ENCODE measurements at places on chromosomes 7 and 10.

DNA sequence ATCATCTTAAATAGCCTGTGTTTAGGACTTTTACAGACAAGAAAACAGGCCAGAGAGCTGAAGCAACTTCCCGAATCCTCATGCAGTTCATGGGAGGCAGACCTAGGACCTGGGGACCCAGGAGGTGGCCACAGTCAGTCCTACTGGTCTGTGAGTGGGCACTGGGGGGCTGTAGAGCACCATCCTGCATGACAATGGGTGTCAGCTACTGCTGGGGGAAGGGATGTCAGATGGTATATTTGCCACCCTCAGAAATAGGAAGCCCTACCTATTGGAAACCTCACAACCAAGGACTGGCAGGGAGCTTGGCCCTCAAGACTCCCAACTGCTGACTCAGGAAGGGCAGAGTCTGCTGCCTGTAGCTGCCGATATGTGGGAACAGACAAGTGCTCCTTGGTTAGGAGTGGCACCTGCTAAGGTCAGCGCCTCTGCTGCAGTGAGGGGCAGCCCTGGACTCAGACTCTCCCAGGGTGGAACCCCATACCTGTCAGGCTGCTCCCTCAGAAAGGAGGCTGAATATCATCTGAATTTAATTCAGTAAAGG lies 29.7 kb downstream of the OGDH start:
- no peak for DNase-seq

DNA sequence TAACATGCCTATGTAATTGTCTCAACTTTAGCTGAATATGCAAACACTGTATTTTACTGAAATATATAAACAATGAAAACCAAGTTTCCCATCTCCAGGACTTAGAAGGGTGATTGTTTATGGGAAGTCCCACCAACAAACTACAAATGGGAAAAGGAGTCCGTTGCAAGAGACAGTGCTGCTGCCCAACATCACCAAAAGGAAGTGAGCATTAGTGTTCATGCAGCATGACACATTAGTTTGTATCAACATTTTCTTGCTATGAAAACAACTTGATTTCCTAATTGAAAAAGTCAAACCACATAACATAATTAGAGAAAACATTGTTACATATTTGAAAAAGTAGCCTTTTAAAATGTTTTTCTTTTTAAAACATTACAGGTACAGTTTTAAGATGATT lies 138.5 kb downstream of the ZNF438 start:
- DNase-seq, result no peak

DNA sequence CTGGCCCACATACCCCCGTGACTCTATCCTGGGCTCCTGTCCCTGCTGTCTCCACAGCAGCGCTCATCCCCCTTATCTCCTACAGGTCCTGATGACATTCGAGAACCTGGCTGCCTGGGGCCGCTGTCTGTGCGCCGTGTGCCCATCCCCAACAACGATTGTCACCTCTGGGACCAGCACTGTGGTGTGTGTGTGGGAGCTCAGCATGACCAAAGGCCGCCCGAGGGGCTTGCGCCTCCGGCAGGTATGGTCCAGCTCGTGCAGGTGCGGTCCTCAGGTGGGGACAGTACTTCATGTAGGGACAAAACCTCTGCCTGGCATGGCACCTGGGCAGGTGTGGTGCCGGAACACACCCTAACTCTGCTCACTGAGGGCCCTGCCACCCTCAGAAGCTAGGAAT lies 30.4 kb upstream of the LRRC18 start:
- no peak for DNase-seq

DNA sequence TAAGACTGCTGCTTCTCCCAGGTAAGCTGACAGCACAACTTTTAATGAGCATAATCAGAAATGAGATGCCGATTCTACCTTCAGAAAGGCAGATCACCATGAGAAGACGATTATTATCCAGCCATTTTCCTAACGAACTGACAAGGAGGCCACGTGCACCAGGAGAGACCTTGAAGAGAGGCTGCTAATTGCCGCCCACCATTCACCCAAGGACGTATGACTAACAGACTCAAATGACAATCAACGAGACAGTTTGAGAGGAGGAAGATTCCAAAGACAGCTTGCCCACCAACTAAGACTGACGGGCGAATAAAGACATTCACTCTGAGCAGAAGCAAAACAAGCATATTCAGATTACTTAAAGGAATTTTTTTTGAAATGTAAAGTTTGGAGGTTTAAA lies 301.9 kb upstream of the TAC1 start:
- DNase-seq, result no peak

- no peak for DNase-seq
Observed at GRCh38 chr7:43481902-43482678, 100.8 kb upstream of the STK17A start.

DNA sequence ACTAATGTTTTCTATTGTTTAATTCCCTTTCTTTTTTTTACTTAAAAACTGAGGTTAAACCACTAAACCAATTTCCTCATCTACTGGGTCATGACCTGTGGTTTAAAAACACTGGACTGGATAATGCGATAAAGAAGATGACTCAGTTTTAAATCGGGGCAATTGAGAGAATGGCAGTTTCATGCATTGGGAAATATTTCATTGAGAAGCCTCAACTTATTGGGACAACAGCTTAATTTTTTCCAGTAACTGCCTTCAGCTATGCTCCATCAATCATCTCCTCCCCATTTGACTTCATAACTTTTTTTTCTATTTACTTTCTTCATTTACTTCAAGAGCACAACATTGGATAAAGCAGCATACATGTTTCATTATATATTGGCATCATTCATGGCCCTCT lies 61.8 kb upstream of the MET start:
- no peak for DNase-seq

DNA sequence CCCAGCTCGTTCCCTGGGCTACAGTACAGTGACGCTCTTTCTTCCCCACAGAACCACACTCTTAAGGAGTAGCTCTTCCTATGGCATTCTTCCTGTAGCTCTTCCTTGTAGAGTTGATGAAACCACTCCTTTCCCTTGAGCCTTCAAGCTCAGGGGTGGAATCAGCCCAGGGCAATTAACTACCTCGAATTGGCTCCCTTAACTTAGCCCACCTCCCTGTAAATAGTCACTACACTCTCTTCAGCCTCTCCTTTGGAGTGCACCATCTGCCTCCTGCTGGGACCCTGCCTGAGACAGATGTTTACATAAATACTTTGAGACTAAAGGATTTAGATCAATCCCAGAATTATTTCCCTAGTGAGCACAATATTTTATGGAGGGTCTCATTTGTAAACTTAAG lies 537.8 kb upstream of the AUTS2 start:
- DNase-seq, result no peak

- DNase-seq, result no peak
Observed at GRCh38 chr10:15120523-15120922, 23.4 kb downstream of the RPP38 start.

DNA sequence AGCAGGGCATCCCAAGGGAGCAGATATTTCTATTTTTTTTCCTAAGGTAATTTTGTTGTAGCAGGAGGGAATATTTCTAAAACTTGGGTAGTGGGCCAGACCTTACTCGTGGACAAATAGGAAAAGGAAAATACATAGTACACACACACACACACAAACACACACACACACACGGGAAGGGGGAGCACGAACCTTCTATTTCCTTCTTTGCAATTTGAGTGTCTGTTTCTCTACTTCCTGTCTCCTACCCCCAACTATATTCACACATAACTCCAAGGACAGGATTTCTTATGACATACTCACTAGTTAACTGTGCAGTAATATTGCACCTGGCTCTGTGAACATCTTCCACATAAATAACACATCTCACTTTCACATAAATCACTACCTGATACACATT lies 4.4 kb downstream of the LDB1 start:
- DNase-seq, result no peak

- no peak for DNase-seq
Observed at GRCh38 chr7:30048582-30048981, 20.4 kb downstream of the PLEKHA8 start.

- no peak for DNase-seq
Observed at GRCh38 chr10:38127812-38128211, 33.7 kb downstream of the ZNF37A start.

GRCh38 chr7:45021604-45022296 lies 21.7 kb downstream of the CCM2 start:
- no peak for DNase-seq

DNA sequence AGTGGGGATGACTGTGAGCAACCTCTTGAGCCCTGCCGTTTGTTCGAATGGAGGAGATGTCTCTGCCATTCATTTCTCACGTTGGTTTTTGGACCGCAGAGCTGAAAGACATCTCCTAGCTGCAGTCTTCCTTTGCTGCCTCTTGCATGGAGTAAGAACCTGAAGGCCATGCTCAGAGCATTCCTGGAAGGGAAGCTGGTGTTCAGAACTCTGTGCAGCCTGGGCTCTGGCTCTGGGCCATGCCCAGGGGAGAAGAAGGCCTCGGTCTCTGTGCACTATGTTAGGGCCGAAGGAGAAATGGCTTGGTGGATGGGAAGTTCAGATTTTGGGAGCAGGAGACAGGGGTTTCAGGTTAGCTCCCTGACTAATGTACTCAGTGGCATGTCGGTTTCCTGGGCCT lies 22.9 kb downstream of the SFTPD start:
- DNase-seq, result no peak

DNA sequence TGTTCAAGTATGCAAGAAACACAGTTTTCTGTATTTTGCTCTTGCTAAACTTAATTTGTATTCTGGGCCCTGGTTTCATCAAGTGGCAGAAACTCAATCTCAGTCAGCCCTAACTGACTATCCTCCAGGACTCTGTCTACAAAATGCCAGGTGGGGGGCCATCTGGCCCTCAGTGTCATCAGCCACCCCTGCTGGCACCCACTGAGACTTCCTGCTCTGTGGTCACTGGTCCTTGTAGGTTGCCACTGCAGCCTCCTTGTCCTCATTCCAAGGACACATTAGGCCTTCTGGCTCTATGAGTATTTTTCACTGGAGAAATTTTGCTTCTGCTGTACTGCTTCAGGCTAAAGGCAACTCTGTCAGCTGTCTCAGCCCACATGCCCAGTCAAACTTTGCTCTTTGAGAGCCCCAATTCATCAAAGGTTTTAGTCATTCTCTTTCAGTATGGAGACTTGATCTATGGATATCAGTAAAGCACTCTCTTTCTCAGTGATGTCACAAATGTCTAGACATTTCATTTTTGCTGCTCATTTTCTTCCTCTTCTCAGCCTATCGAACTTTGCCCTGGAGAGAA lies 163.6 kb downstream of the KCND2 start:
- DNase-seq, result no peak

GRCh38 chr7:107100824-107101223 lies 56.3 kb downstream of the PRKAR2B start:
- no peak for DNase-seq

DNA sequence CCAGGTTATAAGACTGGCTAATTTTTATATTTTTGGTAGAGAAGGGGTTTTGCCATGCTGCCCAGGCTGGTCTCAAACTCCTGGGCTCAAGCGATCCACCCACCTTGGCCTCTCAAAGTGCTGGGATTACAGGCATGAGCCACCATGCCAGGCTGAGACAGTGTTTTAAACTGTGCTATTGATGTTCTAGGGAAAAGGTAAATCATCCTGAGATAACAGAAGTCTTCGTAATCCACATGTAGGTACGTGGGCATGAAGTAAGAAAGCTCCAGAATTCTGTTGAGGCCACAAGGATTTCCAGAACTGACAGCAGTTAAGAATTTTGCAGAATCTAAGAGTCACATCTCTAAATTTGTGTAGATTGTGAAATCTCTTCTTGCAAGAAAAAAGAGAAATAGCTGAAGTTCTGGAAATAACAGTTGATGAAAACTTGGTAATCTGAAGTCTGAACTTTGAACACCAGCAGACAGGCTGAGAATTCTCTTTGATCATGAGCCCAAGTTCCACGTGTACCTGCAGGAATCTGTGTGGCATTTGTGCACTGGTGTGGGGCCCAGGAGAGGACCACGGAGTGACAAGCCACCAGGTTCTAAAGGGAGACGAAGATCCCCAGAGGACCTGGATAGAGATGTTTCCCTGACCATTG lies 24.6 kb downstream of the C7orf33 start:
- no peak for DNase-seq

DNA sequence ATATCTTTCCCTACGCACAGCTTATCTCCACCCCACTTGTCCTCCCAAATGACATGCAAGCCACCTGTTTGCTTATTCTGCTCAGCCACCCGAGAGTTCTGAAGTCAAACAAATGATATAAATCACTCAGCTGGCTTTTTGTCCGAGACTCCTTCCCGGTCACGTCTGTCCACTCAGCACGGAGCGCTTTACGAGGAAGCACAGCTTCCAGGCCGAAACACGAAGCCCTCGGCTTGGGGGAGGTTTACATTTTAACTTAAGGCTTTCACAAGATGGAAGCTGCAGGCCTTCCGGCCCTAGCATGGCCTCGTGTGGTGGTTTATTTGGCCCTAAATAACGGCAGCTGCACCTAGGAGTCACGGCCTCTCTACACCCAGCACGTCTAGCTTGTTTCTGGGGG lies 60.1 kb upstream of the GNA12 start:
- DNase-seq, result no peak

DNA sequence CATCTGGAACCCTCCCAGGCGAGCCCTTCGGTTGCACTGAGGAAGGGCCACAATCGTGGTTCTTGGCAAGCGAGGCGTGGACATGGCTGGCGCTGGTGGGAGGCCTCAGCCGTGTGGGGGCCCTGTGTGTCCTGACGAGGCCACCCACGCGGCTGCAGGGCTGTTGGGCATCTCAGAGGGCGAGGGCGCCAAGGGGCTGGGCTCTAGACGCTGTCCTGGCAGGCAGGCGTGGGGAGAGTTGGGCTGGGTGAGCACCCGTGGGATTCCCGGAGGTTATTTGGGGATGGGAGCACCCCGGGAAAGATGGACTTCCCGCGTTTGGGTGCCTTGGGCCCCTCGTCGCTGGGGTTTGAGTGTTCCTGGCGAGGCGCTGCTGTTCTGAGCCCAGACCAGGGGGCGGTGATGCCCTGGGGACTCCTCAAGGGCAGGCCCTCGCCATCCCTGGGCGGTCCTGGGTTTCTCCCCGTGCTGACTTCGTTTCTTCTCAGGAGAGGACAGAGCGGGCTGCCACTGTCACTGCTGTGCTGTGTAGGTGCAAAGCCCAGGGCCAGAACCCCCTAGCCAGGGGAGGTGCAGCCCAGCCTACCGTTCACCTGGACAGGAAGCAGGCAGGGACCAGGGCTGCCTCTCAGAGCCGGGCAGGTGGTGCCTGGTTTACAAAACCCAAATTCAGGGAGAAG lies 87.2 kb downstream of the DNAJB6 start:
- DNase-seq, result no peak

DNA sequence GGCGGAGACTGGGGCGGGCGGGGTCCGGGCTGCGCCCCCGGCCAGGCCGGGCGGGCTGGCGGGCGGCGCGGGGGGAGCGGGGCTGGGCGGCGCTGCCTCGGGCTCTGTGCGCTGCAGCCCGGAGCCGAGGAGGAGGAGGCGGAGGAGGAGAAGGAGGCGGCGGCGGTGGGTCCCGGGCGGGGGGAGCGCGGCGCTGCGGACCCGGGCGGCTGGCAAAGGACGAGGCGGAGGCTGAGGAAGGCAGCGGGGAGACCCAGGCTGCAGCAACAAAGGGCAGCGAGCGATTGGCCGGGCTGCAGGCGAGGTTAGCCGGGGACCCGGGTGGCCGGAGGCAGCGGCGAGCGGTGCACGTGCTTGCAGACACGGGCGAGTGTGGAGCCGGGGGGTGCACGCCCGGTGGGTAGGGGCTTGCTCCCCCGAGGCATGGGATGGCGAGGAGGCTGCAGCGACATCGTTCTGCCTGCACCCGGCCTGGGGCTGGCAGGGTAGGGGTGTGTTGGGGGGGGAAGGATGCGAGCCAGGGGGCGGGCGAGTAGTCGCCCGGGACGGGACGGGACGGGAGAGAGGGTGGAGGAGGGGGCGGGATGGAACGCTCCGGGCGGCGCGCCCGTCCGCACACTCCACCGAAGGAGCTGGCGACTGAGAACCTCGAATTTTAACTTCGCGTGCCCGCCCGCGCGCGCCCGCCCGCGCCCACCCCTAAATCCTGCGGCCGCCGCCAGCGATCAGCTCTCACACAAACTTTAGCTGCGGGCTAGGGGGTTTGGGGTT lies 844 bp upstream of the KAT6B start:
- DNase-seq, result no peak
